Dermis blood vessel endothelial cell (primary cell): ENCODE measurements at places on chromosomes 4 and X.

- no peak for DNase-seq
Measured at GRCh38 chr4:31130930-31131329, 410.8 kb downstream of the PCDH7 start.

GRCh38 chr4:151540728-151541388 is 131.9 kb downstream of the FHIP1A start:
- DNase-seq: peak; percentile 61

DNA sequence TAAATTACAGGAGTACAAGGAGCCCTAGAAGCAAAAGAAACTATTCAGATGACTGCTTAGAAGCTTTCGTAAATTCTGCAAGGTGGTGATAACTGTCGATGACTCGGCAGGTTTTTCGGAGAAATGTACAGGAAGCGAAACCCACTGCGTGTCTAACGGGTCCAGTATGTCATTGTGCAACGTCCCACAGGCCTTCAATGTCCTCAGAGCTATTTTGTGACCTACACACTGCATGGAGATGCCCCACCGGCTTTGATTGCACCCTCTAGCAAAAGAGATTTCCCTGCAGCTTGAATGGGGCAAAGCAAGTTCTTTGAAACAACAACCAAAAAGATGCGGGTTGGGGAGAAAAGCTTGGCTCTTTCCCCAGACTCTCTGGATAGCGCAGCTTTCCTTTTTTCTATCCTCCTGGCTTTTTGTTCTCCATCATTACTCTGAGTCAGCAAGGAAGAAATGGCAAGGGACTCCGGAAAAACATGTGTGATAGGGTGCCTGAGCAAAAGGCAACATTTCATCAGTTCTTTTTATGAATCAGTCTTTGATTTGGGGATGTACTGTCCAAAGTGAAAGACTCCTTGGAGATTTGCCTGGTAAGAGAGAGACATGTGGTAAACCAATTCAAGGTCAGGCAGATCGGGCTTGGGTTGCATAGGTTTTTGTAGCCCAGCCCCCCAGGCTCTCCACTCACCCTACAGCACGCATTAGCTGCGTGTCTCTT is 112.0 kb upstream of the TBL1X start:
- DNase-seq: no peak

DNA sequence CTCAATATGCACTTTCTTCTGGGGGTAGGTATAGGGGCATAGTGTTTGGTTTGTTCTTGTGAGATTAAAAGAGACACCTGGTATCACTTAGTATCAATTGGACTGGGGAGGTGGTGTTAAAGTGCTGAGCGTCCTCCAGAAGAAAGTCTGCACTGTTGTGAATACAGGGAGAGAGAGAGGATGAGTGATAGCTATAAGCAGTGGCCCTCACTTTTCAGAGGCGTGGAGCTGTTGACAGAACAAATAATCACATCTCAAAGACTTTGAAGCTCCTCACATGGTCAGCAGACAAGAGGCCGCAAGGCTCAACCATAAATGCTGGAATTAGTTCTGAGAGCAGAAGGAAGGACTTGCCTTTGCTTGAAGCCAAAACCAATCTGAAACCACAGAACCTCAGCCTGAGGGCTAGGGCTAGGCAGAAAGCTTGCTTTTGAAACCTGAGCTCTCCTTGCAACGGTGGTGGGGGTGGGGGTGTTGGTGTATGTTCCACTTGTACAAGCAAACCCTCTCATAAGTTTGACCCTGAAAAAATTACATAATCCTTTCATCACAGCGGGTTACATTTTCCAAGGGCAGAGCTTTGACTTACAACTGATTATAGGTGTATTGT is 123.2 kb upstream of the SCML1 start:
- no peak for DNase-seq

GRCh38 chr4:5220028-5220427 is 168.7 kb downstream of the STK32B start:
- DNase-seq: peak; percentile 61

DNA sequence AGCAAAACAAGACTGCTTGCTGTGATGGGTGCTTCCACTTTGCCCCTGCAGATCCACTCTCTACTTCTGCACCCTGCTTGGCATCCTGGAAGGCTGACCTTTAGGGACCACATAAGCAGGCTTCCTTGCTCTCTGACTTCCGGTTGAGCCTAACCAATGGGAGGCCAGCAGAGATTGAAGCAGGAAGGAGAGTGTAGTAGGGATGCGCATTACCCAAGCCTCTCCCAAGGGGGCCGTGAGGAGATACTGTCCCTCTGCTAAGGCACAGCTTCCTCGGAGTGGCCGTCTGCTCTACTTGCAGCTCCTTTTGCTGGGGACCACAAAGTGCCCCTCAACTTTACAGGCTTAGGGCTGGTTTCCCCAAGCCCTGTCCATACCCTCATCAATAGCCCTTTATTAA is 624.3 kb upstream of the TENM3 start:
- DNase-seq: no peak

GRCh38 chrX:124346877-124347241 is 496 bp downstream of the SH2D1A start:
- no peak for DNase-seq

DNA sequence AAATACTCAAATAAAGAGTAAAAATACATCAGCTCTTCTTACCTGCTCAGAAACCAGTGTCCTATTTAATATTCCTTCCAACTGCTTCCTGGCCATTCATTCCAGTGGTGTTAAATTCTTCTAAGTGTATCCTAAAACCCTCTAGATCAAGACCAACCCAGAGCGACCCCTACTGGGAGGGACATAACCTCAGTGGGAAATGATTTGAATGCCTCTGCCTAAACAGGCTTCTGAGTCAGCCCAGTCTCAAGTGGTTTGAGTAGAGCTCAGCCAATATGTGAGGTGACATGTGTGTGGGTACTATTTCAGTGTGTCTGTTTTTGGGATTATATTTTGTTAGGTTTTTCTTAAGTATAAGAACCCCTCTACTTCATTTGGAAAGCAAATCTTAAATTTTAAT is 133.6 kb upstream of the ARHGEF9 start:
- DNase-seq: no peak

GRCh38 chr4:124866301-124866700 is 153.8 kb upstream of the ANKRD50 start:
- DNase-seq: no peak

- DNase-seq: no peak
Measured at GRCh38 chrX:117610806-117611205, 505.8 kb downstream of the KLHL13 start.

GRCh38 chr4:55143858-55144257 is 18.5 kb upstream of the KDR start:
- no peak for DNase-seq

DNA sequence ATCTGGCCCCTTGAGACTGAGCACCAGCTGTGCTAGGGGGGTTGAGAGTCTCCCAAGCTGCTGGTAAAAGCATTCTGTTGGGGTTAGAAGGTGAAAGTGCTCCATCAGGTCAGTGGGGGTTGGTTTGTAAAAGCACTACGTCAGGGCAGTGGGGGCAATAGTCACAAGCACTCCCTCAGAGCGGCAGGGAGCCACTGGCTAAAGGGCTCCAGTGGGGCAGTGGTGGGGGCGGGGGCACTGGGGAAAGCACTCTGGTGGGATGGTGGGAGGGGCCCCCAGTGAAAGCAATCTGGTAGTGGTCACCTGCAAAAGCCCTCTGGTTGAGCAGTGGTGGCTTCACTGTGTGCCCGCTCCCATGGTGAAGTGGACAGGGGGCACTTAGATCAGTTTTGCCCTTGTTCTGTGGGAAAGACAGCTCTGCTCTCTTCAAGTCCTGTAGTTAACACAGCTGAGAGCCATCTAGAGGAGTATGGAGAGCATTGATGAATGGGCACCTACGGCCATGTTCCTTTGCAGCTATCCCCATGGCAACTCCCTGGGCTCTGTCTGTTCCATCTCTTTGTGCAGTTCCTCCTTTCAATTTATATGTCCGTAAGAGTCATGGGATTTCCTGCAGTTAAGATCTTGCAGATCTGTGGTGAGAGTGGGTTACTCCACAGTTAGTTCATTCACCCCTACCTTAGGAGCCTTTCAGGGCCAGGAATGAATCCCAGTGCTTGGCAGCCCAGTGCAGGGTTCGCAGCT is 106.4 kb downstream of the SH3BGRL start:
- DNase-seq: no peak

- DNase-seq: peak; percentile 81
Measured at GRCh38 chrX:7132335-7133049, 15.0 kb upstream of the STS start.

- no peak for DNase-seq
Measured at GRCh38 chr4:67883458-67883857, 344 bp downstream of the TMPRSS11D start.
